Spinal cord (tissue), 10 donors: ENCODE measurements at places on chromosomes 1 and 21. TPM values are rescaled to one million over a fixed set of nuclear protein-coding genes. Genes with fewer than 3 reads are reported as not detected.

The PDZK1 gene
- total RNA-seq, result 1.9 TPM

The LAMB3 gene
- 1.3 TPM for total RNA-seq

The CACYBP gene
- total RNA-seq, result 98.4 TPM

The JAM2 gene
- total RNA-seq, result 104 TPM

The DEPDC1 gene
- 5.4 TPM for total RNA-seq

The PLEKHG5 gene
- total RNA-seq, result 12.9 TPM
